Activated naive CD4-positive, alpha-beta T cell (primary cell): ENCODE measurements at places on chromosomes 3 and 15.

- no peak for DNase-seq
Measured at GRCh38 chr3:129555616-129556357, 12.8 kb downstream of the H1-8 start.

GRCh38 chr3:150308481-150309256, 99.4 kb upstream of the TSC22D2 start:
- no peak for DNase-seq

DNA sequence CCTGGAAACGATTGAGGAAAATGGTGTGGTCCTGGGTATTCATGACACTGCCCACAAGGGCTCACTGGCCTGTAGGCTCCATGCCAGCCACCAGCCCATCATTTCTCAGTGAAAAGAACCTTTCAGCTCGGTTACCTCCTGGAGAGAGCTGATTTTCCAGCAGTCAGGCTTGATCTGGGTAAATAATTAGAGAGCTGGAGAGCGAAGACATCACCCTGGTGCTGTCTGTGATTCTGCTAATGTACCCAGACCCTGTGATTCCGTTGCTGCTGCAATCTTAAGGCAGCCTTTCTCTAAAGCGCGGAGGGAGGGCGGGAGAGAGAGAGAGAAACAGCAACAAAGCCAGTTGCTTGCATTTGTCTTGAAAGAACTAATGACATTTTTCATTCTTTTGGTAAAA, 221.9 kb upstream of the TOPAZ1 start:
- no peak for DNase-seq

GRCh38 chr3:56458496-56459103, 9.7 kb downstream of the ERC2 start:
- no peak for DNase-seq

GRCh38 chr15:58584789-58585461, 153.1 kb downstream of the LIPC start:
- DNase-seq = no peak

DNA sequence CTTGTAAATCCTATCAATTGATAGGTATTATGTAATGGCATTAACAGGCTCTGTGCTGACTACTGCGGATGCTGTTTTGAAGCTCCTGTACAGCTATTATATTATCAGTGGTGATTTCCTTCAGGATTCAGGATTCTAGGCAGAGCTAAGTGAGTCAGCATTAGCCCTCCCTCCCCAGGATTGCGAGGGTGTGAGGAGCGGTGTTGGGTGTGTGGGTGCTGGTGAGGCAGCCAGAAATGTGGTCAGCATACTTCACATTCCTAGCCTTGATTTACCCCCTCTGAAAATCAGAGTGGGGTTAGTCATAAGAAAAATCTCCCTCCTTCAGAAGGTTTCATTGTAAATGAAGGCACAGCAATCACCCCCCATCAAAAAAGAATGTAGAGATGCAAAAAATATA, 72.5 kb downstream of the SNTN start:
- no peak for DNase-seq

DNA sequence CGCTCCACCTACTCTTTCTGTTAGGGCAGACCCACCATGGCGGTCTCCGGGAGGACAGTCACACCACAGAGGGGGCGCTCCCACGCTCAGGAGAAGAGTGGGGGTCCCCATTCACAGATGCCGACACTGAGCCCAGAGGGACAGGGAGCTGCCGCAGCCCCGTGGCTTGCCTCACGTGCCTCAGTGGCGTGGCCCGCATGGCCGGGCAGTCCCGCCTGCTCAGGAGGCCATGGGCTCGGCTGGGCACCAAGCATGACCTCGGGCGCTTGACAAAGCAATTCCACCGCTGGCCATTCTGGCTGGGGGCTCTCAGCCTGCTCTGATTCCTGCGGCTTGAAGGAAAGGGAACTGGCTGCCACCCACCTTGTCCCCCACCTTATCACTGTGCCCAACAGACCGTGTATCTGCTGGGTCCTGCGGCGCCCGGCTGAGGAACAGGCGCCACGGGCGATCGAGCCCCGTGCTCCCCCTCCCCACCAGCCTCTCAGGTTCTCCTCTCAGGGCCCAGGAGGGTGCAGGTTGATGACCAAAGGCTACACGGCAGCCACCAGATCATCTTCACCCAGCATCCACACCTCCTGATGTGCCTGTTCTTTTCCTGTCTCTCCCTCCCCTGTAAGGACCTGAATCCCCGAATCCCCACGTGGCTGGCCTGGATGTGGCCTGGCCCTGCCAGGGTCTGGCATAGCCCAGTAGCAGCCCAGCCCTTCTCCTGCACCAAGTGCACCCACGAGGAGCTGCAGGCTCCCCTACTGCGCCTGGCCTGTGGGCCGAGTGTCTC, 20.7 kb downstream of the CYFIP1 start:
- DNase-seq = no peak

DNA sequence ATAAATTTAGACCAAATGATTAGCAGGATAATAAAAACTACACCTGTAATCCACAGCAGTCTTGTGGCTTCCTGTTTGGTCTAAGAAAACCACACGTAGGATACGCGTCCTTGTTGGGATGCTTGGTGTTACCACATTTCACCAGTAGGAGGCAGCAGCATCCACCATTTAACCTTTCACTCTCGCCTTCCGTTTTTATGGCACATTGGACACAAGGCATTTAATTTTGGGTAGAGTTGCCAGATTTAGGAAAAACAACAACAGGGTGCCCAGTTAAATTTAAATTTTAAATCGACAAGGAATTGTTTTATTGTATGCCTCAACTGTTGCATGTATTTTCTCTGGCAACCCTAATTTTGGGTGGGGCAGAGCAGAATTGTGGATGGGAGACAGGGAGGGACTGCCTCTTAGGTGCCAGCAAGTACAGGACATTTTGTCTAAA, 6.3 kb downstream of the LRRC31 start:
- DNase-seq = no peak

DNA sequence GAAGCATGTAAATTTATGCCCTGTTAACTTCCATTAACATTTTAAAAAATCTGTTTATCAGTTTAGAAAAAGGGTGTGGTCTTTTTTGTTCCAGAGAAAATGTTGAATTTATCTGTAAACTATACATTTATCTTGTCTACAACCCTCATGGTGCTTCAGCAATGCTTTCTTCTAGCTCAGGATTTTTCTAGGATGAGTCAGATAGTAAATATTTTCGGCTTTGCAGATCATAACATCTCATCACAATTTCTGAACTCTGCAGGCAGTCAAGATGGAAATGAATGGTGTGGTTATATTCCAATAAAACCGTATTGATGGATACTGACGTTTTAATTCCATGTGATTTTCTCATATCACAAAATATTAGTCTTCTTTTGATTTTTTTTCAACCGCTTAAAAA, 70.5 kb upstream of the FOXB1 start:
- DNase-seq = no peak

GRCh38 chr3:38411591-38411990, 42.1 kb upstream of the ACVR2B start:
- DNase-seq = no peak

- no peak for DNase-seq
Measured at GRCh38 chr3:43030162-43030935, 51.2 kb downstream of the GASK1A start.

- no peak for DNase-seq
Measured at GRCh38 chr3:46429671-46430070, 22.6 kb downstream of the CCRL2 start.

DNA sequence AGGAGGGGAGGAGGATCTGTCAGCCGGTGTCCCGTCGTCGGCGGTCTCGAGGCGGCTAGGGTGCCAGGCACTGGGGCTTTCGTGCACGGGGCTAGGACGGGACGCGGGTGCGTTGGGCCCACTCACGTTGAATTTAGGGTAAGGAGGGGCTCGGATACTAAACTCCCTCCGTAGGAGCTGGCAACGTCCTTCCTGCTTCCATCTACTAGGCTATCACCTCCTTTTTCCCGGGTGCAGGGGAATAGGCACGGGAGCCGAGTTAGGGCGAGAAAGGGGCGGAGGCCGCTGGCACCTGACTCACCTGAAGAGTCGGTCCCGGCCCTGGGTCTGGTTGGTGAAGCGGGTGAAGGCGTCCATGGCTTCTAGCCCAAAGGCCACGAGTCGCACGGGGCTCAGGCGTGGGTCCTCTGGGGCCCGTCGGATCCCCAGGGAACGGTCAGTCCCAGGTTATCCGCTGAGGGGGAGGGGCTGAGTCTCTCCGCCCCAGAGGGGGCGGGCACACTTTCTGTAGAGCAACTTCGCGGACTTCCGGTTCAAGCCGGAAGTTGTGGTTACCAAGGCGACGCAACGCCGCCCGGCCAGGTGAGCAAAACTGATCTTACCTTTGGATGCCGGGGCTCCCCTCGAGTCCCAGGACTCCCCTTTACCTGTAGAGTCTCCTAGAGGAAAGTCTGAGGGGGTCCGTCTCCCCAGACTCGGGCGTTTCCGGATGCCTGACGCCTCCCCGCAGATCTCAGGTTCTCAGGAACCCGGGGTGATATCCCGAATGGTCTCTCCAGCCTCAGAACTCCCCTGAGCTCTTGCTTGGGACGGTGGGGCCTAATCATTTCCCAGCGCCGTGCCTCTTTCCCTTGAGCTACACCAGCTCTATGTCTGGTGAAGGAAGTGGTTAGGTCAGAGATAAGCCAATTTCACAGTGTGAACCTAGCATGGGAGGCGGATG, at the start of the genes PEX11A and WDR93:
Gene PEX11A (minus strand): TSS at position 479 of the 943 bp plus-strand sequence. CDS start 122 bp downstream, at position 357.
Gene WDR93 (plus strand): TSS at position 536 of the 943 bp plus-strand sequence. CDS start 10,936 bp downstream, outside the sequence.
- peak; percentile 51 for DNase-seq

DNA sequence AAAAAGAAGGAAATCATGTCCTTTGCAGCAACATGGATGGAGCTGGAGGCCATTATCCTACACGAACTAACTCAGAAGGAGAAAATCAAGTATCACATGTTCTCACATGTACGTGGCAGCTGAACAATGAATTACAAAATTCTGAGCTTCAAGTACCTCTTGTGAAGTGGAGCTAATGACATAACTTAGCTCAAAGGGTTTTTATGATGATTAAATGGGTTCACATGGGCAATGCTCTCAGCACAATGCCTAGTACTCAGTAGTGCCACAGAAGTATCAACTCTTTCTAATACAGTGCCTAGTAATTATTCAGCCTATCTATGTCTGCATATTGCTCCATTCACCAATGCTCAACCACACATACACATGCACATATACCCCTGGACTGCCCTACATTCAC, 407.5 kb upstream of the WNT5A start:
- DNase-seq = no peak

- DNase-seq = no peak
Measured at GRCh38 chr15:55917881-55918296, 75.5 kb downstream of the NEDD4 start.

DNA sequence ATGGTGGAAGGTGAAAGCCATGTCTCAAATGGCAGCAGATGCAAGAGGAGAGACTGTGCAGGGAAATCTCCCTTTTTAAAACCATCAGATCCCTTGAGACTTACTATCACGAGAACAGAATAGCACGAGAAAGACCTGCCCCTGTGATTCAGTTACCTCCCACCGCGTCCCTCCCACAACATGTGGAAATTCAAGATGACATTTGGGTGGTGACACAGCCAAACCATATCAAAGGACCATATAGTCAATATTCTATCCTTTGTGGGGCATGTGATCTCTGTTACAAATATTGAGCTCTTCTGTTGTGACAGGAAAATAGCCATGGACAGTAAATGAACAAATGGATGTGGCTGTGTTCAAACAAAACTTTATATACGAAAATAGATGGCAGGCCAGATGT, 77.2 kb upstream of the ACKR4 start:
- DNase-seq = no peak

DNA sequence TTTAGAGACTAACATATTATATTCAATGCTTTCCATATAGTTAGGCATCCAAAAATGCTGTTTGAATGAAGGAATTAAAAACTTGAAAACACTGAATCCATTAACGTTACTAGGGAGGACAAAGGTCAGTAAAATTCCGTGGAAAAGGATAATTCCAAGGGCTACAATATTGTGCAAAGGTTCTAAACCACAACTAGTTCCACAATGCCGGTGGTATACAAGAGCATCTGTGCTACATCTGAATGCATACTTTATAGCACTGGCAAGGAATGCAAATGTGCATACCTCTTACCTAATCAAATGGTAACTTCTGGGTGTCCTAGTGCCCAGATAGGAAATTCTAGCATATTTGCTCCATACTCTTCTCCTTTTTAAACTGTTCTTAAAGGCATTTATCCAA, 2.2 kb downstream of the ICE2 start:
- DNase-seq = no peak

DNA sequence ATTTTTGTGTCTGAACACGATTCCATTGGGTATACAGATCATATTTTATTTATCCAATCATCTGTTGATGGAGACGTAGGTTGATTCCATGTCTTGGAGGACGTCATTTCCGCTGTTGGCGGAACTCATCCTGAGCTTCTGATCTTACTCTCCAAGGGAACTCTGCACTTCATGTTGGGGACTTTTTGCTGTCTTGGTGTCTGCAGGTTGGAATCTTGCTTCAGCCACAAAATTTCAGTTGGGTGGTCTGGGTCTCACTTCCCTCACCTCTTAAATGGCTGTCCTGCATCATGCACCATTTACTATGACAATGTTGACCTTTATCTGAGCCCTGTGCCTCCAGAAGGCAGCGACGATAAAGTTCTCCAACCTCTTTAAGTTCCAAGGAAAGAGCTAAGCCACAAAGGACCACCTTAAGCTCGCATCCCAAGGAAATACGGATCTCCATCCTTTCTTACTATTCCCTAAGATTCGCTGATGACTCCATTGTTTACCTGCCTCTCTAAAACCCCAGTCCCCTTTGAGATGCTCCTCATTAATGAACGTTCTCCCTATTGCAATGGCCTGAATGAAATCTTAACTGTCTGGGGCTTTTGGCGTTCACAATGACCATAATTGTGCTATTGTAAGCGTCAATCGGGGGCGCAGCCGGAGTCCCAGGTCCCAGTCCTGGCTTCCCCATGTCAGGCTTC, 23.1 kb upstream of the RNU6-1 start:
- no peak for DNase-seq

DNA sequence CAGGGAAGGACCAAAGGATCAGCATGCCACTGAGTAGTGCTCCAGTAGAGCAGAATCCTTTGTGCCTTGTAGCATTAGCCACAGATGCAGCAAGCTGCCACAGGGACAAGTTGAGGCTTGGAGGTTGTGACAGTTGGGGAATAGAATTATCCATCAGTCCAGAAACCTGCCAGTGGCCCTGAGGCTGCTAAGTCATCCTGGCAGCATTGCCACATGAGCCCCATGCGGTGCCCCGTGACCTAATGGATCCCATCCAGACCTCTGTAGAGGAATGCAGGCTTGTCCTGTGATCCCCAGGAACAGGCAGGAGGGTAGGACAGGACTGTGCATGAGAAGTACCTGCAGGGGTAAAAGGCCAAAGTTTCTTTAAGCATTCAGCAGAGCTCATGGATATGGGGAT, 51.7 kb downstream of the BOC start:
- no peak for DNase-seq

GRCh38 chr3:23832523-23832922, 26.8 kb downstream of the UBE2E1 start:
- DNase-seq = no peak

DNA sequence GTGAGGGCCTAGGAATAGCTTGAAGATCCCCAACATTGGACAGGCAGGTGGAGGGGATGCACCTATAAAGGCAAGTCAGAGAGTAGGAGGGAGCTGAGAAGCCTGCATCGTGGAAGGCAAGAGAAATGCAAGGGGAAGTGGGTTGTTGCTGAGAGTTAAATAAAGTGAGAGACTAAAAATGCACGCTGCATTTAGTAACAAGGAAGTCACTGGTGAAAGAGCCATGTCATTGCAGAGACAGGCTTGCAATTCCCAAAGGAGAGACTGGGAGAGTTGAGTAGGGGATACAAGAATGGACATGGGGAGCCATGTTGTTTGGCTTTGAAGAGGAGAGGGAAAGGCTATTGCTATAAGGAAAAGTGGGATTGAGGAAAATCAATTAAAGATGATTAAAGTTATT, 77.0 kb upstream of the HEG1 start:
- DNase-seq = no peak
